Left ventricle myocardium superior (tissue), 1 donor: ENCODE measurements at places on chromosomes 7 and 10.

GRCh38 chr10:109945473-109946177 lies 22.3 kb upstream of the XPNPEP1 start:
- no peak for DNase-seq

DNA sequence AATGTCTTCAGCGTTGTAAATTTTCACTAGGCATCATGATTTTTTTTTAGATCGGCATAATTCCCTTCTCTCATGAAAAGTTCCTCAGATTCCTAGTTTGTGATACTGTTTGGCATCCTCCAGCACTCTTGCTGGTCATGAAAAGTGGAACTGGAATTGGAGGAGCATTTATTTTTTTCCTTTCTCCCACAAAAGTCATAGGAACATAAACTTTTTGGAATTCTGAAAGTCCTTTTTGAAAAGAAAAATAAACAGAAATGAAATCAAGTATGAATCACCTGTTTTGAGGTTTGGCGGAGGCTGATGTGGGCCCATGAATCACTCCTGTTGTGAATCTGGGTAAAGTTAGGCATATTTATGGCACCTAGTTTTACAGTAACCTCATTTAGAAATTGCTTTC lies 17.7 kb downstream of the CACNB2 start:
- DNase-seq, result no peak

DNA sequence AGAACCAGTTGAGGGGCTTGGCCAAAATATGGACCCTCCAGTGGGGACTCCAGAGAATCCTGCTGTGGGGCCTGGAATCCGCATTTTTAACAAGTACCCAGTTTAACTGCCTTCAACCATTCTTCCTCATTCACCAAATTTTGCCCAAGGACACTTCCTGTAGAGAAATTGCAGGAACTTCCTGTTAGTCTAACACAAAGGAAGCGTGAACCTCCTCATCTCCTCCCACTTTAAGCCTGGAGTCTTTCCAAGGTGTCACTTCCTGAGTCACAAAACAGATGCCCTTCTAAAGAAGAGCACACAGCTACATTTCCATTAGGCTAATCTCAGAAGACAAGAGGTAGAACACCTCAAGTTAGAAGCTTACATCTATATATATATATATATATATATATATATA lies 188.4 kb downstream of the PPP1R17 start:
- no peak for DNase-seq

GRCh38 chr7:18278316-18278715 lies 217.2 kb upstream of the HDAC9 start:
- DNase-seq, result no peak

DNA sequence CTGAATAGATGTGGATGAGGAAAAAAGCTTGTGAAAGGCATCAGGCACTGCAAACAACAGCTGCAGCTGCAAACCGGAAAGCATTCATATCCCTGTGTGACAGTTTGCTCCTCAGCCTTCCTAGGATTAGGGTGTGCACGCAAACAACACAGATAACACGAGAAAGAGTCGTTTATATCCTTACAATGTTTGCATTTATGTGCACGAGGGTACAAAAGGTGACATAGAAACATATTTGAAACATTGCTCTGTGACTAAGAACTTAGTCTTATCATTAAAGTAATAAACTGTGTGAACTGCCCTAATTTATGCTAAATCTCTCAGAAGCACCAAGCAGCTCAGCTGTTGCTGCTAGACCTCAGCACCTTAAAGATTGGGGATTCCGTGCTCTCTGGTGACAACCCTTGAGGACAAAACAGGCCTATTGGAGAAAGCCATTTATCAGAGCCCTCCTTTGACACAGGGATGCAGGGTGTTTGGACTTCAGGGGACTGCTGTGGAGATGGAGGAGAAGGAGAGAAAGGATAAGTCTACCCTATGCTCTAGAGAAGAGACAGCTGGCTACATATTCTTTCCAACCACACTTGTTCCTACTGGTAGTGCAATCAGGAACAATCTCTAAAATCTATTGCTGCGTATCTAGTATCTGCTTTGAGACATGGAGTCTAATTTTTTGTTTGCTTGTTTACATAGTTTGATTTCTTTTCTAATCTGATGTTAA lies 176.2 kb downstream of the GNAT3 start:
- DNase-seq, result no peak

GRCh38 chr10:130844310-130844709 lies 467.2 kb downstream of the TCERG1L start:
- no peak for DNase-seq

GRCh38 chr7:29588900-29589696 lies 25.5 kb downstream of the PRR15 start:
- DNase-seq, result no peak

DNA sequence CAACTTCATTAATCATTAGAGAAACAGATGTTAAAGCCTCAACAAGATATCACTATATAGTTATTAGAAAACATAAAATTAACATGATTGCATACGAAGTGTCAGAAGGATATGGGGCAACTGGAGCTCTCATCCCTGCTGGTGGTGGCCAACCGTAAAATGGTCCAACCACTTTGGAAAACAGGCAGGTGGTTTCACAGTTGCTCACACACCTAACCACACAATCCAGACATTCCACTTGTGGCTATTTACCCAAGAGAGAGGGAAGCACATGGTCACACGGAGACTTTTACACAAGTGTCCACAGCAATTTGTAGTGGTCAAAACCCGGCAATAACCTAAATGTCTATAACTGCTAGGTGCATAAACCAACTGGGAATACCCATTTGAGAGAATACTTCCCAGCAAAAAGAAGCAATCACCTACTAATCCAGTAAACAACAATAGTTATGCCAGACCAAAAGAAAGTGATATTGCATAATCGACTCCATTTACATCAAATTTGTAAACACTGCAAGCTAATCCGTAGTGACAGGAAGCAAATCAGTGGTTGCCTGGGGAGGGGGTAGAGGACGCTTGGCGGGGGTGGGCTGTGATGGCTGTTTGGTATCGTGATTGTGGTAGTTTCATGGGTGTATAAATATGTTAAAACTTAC lies 91.8 kb downstream of the LARP4B start:
- no peak for DNase-seq

DNA sequence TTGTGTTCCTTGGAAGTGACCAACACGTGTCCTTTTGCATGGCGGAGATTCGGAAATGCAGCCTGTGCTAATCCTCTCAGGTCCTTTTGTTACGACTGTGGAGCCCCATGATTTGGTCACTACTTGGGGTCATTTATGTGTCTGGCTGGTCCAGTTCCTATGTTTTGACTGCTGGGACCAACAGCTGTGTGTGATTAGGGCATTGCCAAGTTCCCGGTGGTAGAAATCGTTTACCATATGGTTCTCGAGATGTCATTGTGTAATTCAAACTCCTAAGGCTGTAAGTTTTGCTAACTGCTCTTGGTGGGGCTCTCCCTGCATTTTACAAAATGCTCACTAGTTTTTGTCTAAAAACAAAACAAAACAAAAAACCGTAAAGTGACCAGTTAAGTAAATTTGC lies 62.0 kb downstream of the CCNY start:
- DNase-seq, result no peak

- DNase-seq, result no peak
Measured at GRCh38 chr10:7157091-7157490, 253.7 kb downstream of the SFMBT2 start.

DNA sequence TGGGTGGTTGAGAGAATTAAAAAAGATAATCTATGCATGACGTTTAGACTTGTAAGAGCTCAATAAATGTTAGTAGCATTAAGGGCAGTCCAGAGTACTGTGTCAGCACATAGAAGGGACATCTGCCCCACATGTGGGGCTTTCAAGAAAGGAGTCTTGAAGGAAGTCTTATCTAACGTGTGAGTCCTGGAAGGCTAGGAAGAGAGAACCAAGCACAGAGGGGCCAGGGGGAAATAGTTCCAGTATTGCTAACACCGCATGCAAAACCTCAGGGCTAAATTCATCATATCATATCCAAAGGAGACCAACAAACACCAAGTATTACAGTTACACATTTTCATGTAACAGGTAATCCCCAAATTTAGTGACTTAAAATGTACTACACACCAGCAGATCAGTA lies 122.7 kb downstream of the AOAH start:
- no peak for DNase-seq
